Skeletal muscle tissue (tissue), 5 donors: ENCODE measurements at places on chromosomes 12 and 14. TPM values are rescaled to one million over a fixed set of nuclear protein-coding genes. Genes with fewer than 3 reads are reported as not detected.

The KLRK1 gene
- 0.52 TPM for total RNA-seq

The GPR137C gene
- 1.6 TPM for total RNA-seq

The KMT2D gene
- total RNA-seq, result 26.1 TPM

The FGF6 gene
- total RNA-seq, result 16.2 TPM

The LTBR gene
- total RNA-seq, result 11.0 TPM

The HNF1A gene
- not detected for total RNA-seq

The FBLN5 gene
- total RNA-seq, result 24.5 TPM

The PRB4 gene
- total RNA-seq, result not detected

The RNASE3 gene
- total RNA-seq, result not detected

The NPFF gene
- not detected for total RNA-seq

The CIDEB gene
- 4.7 TPM for total RNA-seq

The DNM1L gene
- 60.0 TPM for total RNA-seq

The CIROP gene
- total RNA-seq, result not detected

The MYH7 gene
- total RNA-seq, result 426 TPM

The SLC10A1 gene
- not detected for total RNA-seq

The DNAJC22 gene
- not detected for total RNA-seq

The NANOG gene
- total RNA-seq, result 0.52 TPM

The CLMN gene
- total RNA-seq, result 2.1 TPM

The TEX22 gene
- under 0.01 TPM for total RNA-seq

The PIWIL1 gene
- total RNA-seq, result not detected

The C12orf54 gene
- total RNA-seq, result not detected

The WNT1 gene
- not detected for total RNA-seq

The TMEM63C gene
- 3.1 TPM for total RNA-seq

The PAX9 gene
- total RNA-seq, result 0.52 TPM

The TAS2R42 gene
- not detected for total RNA-seq

The PDE3A gene
- 18.3 TPM for total RNA-seq

The GRIP1 gene
- total RNA-seq, result 3.1 TPM

The SLC6A13 gene
- total RNA-seq, result 2.6 TPM

The FOXA1 gene
- not detected for total RNA-seq

The IL22 gene
- total RNA-seq, result not detected

The PTHLH gene
- 0.52 TPM for total RNA-seq

The SERPINA5 gene
- 0.52 TPM for total RNA-seq

The EGLN3 gene
- total RNA-seq, result 60.0 TPM

The NUDT14 gene
- 17.2 TPM for total RNA-seq

The DIO3 gene
- total RNA-seq, result 1.0 TPM

The KRT78 gene
- not detected for total RNA-seq

The TRHDE gene
- 6.8 TPM for total RNA-seq

The SIX6 gene
- not detected for total RNA-seq

The CAPZA3 gene
- total RNA-seq, result not detected

The RDH12 gene
- total RNA-seq, result 0.52 TPM

The CHPT1 gene
- 18.3 TPM for total RNA-seq

The CLEC4A gene
- total RNA-seq, result not detected

The PARP11 gene
- 6.3 TPM for total RNA-seq

The IL26 gene
- total RNA-seq, result not detected

The GDF3 gene
- total RNA-seq, result 1.0 TPM

The PRB2 gene
- not detected for total RNA-seq

The TESPA1 gene
- total RNA-seq, result 0.52 TPM

The SCN8A gene
- total RNA-seq, result 0.52 TPM

The ACTN1 gene
- 44.9 TPM for total RNA-seq

The HOXC9 gene
- 4.2 TPM for total RNA-seq

The TAS2R10 gene
- 2.1 TPM for total RNA-seq

The LHX5 gene
- not detected for total RNA-seq

The SLC2A14 gene
- 0.52 TPM for total RNA-seq

The MSI1 gene
- 1.0 TPM for total RNA-seq

The SARNP gene
- 71.5 TPM for total RNA-seq

The OR6C2 gene
- total RNA-seq, result not detected

The OVCH1 gene
- total RNA-seq, result under 0.01 TPM

The PYM1 gene
- 16.2 TPM for total RNA-seq
